ENCODE measurements at places on chromosomes 3 and 15.
A peak's percentile ranks its signal among the peaks of the same experiment; 100 is the strongest.

- no peak for DNase-seq
These were observed 10.3 kb downstream of the DZIP3 start for GRCh38 chr3:108599677-108600409.

DNA sequence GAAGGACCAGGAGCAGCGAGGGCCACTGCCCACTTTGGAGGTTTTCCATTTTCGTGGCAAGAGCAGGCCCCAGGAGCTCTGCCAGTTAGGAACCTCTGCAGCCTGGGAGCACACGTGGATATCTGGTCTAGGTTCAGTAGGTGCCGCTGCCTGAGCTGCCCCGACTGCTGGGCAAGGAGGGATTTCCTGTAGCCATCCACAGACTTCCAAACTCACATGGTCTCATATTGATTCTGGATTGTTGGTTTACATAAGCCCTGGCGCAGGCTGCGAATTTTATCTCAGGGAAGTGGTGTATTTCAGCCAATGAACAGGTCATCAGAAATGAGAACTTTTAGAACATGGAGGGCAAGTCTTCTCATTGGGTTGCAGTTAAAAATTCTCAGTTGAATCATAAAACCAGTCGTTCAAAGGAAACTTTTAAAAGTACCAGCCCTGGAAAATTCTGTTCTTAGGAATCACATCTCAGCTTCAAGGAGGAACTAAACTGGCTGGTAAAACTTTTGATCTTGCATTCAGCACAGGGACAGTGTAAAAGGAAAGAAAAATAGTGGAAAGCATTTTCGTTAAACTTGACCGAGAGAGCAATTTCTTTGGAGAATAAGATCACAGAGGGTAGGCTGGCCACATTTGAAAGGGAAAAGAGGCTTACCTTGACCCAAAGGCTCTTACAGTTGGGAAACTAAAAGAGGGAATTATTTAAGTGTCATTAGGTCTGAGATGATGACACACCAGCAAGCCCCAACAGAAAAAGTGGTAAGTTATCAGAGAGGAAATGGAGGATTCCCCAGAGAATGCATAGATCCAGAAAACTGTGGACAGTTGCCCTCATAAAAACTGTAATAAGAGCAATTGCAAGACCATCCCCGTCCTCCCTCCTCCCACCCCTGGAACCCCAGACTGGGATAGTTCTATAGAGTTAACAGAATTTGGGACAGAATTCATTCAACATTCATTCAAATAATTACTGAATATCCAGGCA lies 6.4 kb upstream of the RTP3 start:
- DNase-seq = no peak

- DNase-seq = no peak
These were observed 48.8 kb upstream of the PIK3R4 start for GRCh38 chr3:130795396-130795795.

DNA sequence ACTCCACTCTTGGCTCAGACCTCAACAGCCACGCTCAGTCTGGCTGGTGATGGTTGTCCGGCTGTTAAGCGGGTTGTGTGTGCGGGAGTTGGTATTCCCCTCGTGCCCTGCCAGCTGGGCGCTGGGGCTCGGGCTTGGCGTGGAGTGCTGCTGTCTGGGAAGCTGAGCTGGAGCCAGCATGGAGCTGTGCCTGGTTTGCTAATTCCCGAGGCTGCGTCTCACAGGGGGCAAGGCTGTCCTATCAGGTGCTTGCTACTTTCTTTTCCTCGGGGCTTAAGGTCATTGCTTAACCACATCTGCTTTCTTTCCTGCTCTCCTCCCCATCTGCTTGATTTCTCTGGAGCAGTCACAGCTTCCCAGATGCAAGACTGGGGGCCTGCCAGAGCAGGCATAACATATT lies 29.9 kb downstream of the PDIA5 start:
- no peak for DNase-seq

DNA sequence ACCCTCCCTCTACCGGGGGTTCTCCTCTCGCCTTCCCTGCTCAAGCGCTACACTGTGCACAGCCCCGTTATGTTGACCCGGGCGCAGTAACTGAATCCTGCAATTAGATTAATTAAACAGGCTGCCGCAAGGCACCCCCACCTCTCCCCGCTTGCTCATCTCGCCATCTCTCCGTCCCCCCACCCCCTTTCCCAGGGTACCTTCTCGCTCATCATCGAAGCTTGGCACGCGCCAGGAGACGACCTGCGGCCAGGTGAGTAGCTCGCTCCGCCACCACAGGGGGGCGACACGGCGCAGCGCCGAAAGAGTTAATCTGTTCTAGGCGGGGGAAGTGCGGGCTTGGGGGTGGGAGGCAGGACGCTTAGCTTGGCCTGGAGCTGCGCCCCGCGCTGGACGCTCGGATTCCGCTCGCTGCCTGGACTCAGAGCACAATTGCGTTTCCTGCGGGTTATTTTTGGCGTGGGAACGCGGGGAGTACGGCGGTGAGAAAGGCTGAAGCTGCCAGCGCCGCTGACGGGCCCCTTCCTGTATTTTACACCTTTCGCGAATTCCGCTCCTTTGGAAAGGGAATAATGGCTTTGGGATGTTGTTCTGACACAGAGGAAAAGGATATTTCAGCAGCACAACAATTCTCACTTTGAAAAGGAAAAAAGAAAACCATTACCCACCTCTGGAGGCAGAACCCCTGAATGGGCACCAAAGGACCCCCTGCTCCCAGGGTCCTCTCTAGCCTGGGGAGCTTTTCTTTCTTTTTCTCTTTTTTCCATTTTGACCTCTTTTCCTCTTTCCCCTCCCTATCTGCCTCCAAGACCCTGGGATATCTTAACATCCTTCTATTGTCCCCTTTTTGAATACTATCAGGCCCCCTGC lies 1.5 kb downstream of the DLL4 start:
- DNase-seq = peak; percentile 33

GRCh38 chr3:168295027-168295426 lies 199.3 kb upstream of the GOLIM4 start:
- no peak for DNase-seq

- no peak for DNase-seq
These were observed 2.8 kb downstream of the TRNT1 start for GRCh38 chr3:3129579-3129978.

GRCh38 chr3:69406163-69406562 lies 20.3 kb upstream of the FRMD4B start:
- DNase-seq = no peak

DNA sequence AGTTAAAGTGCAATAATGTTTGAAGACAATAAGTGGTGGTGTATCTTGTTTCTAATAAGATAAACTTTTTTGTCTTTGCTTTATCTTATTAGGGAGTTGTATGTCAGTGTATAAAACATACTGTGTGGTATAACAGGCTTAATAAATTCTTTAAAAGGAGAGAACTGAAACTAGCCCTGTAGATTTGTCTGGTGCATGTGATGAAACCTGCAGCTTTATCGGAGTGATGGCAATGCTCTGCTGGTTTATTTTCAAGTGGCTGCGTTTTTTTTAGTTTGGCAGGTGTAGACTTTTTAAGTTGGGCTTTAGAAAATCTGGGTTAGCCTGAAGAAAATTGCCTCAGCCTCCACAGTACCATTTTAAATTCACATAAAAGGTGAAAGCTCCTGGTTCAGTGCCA lies 2.7 kb downstream of the RPL15 start:
- no peak for DNase-seq

- peak; percentile 20 for DNase-seq
These were observed 59.0 kb downstream of the FRMD4B start for GRCh38 chr3:69326855-69327300.

DNA sequence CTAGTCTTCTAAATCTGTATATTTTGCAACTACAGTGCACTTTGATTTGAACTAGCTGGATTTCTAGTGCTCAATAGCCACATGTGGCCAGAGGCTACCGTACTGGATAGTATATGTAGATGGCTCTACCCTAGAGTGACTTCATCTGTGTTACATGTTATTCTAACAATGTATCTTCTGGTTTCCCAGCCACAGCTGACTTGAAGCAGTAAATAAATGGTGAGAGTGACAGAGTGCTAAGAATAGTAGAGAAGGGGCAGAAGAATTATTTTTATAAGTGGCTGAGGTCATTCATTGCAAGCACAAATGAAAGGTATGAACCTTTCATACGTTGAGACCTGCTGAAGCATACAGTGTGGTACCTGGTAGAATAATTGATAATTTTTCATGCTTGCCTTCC lies 30.9 kb downstream of the KAT2B start:
- DNase-seq = no peak

GRCh38 chr3:187968883-187969580 lies 184.9 kb upstream of the LPP start:
- DNase-seq = no peak

- no peak for DNase-seq
These were observed 32.0 kb downstream of the APBA2 start for GRCh38 chr15:28917791-28918140.

DNA sequence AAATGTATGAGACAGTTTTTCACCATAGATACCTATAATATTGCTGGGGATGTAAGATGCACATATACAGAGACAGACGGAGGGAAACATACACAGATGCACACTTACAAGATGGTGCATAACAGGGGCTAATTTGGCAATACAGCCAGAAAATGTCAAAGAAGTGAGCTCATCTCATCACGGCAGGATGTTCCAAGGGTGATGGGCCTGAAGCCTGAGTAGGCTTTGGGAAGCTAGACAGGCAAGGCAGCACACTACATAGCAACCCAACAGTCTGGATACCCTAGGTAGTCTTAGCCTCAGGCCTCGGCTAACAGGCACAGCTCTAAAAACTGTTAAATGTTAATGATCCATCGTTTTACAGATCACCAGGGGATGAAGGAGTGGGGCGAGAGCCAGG lies 148.5 kb downstream of the OSBPL10 start:
- no peak for DNase-seq

- no peak for DNase-seq
These were observed 627.2 kb downstream of the CADM2 start for GRCh38 chr3:85586018-85586417.

GRCh38 chr3:178603735-178604134 lies 67.5 kb downstream of the KCNMB2 start:
- DNase-seq = no peak

DNA sequence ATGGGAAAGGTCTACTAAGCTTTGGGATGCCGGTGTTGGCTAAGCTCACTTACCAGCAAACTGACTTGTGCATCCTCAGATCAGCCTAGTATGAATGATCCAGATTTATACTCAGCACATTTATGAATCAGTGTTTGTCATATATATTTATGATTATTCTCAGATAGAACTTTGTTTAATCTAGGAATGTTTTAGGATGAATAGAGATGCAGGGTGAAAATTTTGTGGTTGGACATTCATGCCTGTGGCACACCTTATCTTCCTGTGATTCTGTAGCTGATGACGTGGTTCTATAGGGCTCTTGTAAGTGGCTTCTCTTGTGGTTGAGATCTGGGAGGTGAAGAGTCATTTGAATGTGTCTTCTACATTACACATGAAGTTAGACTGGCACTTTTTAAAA lies 11.4 kb downstream of the CDIN1 start:
- no peak for DNase-seq

DNA sequence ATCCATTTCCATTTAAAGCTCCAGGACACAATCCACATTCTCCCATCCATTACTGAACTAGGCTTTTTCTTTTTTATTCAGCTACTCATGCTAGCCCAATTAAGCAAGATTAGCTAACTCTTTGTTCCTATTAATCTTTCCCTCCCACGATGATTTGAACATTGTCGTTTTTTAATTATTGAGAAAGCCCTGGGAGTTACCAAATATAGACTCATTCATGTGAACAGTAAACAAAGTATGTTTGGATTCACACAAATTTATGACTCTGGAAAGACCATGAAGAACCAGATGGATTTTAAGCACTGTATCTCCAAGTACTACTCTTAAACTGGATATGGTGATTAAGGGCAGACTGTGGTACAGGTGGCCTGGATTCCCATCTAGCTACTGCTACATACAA lies 82.2 kb downstream of the STRIT1 start:
- no peak for DNase-seq

- DNase-seq = no peak
These were observed 24.6 kb downstream of the IFT80 start for GRCh38 chr3:160374472-160374871.

DNA sequence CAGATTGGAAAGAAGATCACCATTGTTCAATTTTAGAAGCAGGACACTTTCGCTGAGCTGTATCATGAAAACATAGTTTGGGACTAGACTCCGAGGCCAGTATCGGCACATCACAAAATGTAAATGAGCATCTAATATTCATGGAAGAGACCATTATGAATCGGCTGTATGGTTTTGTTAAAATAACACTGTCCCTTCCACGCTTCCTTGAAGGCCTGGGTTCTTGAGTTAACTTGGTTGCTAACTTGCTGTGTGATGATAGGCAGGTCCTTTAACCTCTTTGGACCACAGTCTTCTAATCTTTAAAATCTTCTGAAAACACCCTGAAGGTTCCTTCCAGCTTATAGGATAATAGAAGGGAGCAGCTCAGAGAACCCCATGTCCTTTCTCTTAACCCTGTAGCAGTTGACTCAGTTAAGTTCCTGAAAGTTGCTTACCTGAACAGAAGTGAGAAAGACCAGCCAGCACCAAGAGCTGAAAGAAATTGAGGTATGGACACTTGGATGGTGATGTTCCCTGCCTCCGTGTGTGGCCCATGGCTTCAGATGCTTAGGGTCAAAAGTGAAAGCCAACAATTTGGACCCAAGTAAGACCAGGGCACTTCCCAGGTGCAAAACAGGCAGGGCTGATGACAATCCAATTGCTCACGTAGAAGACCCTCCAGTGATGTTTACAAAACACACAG lies 2.1 kb downstream of the CD80 start:
- no peak for DNase-seq

- no peak for DNase-seq
These were observed 38.4 kb upstream of the RBM5 start for GRCh38 chr3:50050361-50050760.

DNA sequence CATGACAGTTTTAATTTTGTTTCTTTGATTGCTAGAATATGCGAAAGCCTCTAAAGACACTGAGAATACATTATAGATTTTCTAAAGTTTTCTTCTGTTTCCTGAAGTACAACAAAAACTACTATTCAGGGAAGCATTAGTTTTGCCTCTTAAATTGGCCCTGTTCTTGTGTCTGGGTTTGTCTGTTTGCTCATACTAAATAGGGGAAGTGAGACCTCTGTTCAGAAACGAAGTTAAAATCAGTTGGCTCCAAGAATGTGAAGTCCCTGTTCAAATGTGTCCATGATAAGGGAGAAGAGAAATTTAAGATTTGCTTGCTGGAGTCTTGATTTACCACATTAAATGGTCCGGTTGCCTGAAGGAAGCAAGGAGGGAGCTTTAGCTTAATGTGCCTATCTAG lies 327.3 kb upstream of the GBE1 start:
- no peak for DNase-seq

GRCh38 chr15:72338617-72339321 lies 18.8 kb upstream of the CELF6 start:
- no peak for DNase-seq

- no peak for DNase-seq
These were observed 140.1 kb downstream of the SMAD6 start for GRCh38 chr15:66841953-66842681.

DNA sequence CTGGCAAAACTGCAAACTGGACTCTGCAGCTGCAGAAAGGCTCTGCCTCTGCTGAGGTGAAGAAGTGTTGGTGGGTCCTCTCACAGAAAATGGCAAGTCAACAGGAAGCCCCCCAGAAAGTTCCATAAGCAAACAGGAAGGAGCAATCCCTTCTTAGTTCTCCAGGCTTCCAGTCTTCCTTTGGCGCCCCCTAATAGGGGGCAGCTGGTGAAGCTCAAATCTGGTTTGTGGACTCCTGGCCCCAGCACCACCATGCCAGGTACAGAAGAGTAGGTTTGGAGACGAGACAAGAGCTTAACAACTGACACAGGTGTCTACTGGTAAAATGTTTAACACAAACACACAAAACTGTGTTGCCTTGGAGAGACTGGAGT lies 35.5 kb downstream of the LEO1 start:
- DNase-seq = no peak

- DNase-seq = peak; percentile 18
These were observed 55.0 kb downstream of the TMEM44 start for GRCh38 chr3:194577986-194578905.

Data from stimulated activated CD8-positive, alpha-beta memory T cell treated with anti-CD3 and anti-CD28 coated beads, Interleukin-7, amount 100 ng/mL, for 48 hours (primary cell).